ENCODE measurements at places on chromosomes 6 and 20.
A peak's percentile ranks its signal among the peaks of the same experiment; 100 is the strongest.

GRCh38 chr6:98463038-98464000 is 371.1 kb upstream of the POU3F2 start:
- DNase-seq, result no peak

- DNase-seq, result peak; percentile 57
Measured at GRCh38 chr20:20664795-20665589, 47.5 kb downstream of the RALGAPA2 start.

DNA sequence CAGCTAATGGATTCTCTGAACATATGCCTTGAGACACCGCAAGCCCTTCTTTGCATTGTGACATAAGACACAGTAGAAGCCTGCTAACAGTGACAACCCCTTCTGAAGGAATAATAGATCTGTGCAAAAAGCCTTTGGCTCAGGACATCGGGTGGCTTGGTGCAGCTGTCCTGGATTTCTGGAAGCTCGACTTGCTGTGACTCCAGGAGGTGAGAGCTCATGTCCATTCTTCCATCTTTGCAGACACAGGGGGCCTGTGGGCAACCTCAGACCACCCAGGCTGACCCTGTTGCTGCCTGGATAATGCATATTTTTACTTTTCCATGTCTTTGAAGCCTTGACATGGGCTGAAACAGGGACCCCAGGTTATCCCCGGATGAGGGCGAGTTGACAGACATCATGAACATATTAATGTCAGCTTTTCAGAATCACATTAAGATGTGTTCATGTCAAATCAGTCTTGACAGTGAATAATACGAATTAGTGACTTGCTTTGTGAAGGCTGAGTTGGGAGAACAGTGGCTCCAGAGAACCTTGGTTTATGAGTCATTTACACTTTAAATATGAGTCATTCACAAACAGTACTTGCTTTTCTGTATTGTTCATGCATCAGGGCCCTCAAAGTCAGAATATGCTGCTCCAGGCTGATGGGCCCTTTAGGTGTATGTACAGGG is 66.8 kb upstream of the IYD start:
- DNase-seq, result no peak

DNA sequence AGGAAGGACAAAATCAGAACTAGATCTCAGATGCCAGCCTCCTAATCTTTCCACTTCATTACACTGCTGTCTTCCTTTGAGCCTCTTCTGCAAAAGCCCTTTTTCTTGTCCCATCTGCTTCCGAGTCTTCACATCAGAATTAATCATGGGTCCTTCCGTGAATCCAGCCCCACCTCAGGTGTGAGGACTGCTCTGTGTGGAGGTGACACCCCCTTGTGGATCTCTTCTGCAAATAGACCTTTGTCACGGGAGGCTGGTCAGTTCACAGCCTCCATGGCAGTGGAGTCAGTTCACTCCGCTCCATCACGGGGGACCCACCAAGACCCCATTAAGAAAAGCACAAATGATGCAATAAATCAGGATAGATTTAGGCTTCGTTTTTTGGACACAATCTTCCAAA is 171.1 kb downstream of the ADAT2 start:
- DNase-seq, result peak; percentile 69

DNA sequence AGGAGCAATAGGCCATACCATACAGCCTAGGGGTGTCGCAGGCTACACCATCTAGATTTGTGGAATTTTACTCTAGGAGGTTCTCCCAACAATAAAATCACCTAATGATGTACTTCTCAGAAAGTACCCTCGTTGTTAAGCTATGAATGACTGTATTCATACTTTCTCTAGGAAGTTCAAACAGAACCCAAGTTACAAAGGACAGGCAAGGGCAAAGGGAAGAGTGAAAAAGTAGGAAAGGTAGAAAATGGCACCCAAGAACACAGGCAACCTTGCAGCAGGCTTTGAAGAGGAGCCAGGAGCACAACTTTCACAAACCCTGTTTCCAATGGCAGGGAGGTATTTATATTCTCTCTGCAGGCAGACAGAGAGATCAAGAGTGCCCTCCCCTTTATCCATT is 67.2 kb downstream of the B4GALT5 start:
- no peak for DNase-seq

- DNase-seq, result no peak
Measured at GRCh38 chr20:13681248-13682125, 42.8 kb upstream of the TASP1 start.

GRCh38 chr6:13437218-13437996 is 50.0 kb downstream of the GFOD1 start:
- no peak for DNase-seq

DNA sequence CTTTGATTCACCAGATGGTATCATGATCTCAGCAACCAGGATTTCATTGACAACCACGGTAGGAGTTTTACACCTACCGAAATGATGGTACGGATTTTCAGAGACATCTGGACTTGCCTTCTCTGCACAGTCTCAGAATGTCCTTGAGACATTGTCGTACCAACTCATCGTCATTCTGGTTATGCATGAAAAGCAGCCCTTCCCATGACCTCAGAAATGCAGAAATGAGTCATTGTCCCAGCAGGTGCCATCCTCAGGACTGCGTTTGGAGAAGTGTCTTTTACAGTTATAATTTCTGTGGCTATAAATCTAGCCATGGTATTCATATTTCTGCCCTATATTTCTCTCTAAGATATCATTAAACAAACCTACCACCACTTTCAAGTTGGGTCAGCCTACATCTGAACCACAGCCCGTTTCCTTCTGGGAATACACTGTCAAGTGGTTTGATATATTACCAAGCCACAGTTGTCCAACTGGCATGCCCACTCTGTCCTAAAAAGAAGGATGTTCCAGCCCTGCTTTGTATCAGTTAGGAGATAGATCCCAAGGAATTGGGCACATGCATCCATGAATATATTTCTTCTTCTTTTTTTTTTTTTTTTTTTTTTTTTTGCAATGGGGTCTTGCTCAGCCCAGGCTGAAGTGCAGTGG is 7.5 kb upstream of the BFSP1 start:
- DNase-seq, result no peak

DNA sequence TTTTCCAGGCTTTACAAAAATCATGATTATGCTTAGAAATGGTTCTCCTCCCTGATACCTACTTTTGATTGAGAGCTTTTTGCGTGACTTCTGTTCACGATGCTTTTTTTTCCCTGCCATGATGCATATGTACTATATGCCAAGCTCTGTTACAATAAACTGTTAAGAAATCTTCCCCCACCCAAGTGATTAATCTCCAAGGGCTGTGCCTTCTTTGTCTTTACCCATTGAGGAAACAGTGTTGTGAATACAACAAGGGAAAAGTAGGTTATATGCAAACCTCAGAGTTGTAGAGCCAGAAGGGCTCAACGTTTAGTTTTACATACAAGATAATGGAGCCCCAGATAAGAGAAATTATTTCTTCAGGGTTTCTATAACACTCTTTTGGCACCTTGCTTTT is 34.1 kb upstream of the MYLK2 start:
- DNase-seq, result no peak

GRCh38 chr6:154579046-154579445 is 68.6 kb upstream of the CNKSR3 start:
- DNase-seq, result no peak

DNA sequence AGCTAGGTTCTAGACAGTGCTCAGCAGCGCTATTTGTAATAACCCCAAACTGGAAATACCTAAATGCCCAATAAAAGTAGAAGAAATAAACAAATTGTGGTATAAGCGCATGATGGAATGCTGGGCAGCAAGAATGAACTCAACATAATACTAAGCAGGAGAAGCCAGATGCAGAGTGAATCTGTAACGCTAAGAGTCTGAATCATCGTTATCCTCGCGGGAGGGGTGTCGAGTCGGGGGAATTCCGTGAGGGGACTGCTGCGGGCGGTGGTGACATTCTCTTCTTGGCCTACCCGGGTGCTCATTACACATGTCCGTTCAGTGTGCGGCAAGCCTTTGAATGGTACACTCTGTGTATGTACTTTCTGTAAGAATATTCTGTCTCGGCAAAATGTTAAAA is 83.7 kb downstream of the SULF2 start:
- DNase-seq, result no peak

DNA sequence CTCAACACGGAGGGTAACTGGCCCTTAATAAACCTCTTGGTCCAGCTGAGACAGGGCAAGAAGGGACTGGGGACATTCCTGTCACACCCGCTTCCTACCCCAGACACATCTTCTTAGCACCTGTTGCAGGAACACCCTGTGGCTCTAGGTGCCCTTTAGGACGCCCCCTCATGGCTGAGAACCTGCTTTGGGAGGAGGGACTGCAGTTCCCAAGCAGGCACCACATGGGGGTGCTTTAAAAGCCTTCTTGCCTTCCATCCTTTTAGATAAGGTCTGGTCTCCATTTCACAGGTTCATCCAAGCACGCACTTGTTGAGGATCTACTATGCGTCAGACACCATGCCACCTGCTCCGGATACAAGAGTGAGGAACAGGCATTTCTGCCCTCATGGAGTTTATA is 26.6 kb downstream of the NSFL1C start:
- DNase-seq, result peak; percentile 85

DNA sequence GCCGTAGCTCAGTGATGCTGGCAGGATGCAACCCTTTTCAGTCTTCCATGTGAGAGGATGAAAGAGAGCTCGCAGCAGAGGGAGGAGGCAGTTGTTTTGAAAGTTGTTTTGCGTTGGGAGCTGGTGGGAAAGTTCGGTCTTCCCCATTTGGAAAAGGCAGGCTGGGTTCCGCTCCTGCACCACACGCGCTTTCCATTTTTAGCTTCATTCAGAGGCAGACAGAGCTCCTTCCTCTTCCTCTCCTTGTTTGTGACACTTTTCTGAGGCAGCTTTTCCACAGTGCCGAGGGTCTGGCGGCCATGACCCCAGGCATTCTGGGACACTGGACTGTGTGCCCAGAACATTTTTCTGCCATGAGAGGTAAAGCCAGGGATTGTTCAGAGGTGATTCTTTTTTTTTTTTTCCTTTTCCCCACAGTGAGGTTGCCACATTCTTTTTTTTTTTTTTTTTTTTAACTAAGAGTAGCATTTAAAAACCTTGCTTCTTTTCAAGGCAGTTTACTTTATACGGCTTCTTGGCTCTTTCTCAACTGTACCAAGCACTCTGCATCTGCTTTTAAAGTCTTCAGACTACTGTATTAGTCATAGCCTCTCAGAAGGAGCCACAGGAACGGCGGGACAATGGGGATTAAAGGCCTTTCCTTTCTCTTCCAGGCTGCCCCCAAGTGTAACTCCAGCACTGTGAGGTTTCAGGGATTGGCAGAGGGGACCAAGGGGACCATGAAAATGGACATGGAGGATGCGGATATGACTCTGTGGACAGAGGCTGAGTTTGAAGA is 1.6 kb downstream of the PRDM1 start:
- peak; percentile 52 for DNase-seq

- no peak for DNase-seq
Measured at GRCh38 chr20:33481431-33481941, 8.4 kb upstream of the CBFA2T2 start.

GRCh38 chr20:62266340-62266739 is 28.0 kb downstream of the OSBPL2 start:
- peak; percentile 39 for DNase-seq

DNA sequence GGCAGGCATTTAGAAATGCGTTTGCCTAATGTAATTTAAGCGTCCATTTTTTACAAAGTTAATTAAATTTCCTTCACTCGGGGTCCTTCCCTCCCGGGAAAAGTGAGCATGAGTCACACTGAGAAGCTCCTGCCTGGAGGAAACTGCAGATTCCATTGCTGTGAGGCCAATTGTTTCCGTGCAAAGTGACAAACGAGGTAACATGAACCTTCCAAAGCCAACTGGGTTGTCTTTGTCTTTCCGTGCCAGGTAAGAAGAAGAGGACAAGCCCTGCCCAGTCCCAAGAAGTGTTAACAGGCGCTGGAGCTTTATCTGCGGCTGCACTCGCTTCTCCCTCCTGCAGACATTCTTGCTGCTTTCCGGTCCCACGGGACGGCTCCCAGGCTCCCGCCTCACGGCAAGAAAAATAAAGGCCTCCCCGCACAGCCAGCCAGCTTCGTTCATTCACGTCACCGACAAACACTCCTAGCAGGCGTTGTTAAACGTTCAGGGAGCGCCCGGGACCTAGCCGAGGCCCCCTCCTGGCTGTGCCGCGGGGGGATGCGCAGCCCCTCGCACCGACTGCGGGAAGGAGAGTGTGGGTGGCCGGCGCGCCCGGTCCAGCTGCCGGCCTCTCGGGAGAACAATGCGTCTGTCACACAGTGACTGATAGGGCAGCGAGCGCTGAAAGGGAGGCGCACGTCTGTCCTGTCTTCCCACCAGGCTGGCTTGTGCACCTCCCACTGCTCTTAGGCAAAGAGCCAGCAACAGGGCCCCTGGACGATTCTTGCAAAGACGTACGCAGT is 61.5 kb upstream of the HDDC2 start:
- peak; percentile 98 for DNase-seq

GRCh38 chr6:41222513-41222912 is 5.6 kb upstream of the TREML4 start:
- DNase-seq, result no peak

GRCh38 chr20:24960861-24961260 is 11.8 kb downstream of the CST7 start:
- peak; percentile 33 for DNase-seq

DNA sequence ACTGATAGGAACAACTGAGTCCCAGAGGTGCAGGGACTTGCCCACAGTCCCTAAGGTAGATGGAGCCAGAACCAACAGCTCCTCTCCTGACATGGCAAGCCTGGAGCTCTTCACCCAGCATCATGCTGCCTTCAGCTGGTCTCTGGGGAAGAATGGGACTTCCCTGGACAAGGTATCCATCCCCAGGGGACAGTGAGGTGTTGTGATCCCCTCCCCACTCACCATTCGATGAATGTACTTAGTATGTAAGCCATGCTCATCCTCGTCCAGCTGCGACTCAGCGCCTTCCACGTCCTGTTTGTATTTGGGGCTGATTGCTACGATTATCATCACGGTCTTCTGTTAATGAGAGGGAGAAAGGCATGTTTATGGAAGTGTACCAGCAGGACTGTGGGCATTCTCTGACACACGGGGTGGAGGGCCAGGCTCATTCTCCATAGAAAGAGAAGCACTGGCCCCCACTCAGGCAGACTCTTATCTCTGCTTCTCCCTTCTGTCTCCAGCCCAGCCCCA is 39.4 kb downstream of the TRAF3IP2 start:
- DNase-seq, result no peak

- no peak for DNase-seq
Measured at GRCh38 chr6:68087399-68088133, 547.5 kb upstream of the ADGRB3 start.

GRCh38 chr6:105280033-105280432 is 100.2 kb upstream of the POPDC3 start:
- DNase-seq, result no peak

GRCh38 chr6:43269273-43270007 is 26.2 kb downstream of the TTBK1 start:
- no peak for DNase-seq

- DNase-seq, result no peak
Measured at GRCh38 chr6:160986851-160987250, 4.7 kb upstream of the MAP3K4 start.

DNA sequence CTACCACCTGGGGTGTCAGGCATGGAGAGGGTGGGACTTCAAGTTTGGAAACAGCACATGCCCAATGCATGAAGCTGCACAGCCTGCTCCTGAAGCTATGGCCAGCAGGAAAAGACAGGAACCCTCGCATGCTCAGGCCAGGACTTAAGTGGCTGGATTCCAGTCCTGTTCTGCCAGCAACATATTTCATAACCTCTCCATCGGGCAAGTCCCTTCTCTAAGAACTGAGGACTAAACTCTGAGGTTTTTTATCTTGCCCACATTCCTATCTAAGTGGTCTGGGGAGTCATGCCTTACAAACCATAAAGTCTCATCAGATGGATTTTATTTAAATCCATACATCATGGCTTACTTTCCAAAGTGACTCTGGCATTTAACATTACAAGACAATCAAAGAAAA is 27.5 kb upstream of the AGPAT4 start:
- no peak for DNase-seq

GRCh38 chr6:121838842-121839241 is 403.4 kb downstream of the GJA1 start:
- DNase-seq, result no peak

All from mesendoderm (in vitro differentiated cells).